Stimulated activated CD8-positive, alpha-beta memory T cell treated with anti-CD3 and anti-CD28 coated beads, Interleukin-15, amount 100 ng/mL, for 4 hours (primary cell): ENCODE measurements at places on chromosomes 5 and 9.

DNA sequence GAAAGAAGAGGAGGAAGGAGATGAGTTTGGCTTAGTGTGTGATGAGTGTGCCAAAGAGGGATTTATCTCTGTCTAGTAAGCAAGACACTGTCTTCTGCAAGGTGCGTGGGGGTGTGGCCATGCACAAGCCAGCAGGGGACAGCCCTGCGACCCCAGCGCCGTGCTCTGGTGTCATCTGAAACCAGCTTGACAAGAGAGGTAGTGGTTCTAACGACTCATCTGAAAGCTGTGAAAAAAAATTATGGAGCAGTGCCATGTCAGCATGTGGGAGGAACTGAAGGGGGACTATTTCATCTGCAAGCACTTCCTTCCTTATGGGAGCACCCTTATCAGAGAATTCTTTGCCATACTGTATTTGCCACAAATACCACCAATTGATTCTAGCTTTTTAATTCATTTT lies 398.6 kb downstream of the PSAT1 start:
- DNase-seq: no peak

- no peak for DNase-seq
Measured at GRCh38 chr5:172769616-172770373, 1.2 kb downstream of the DUSP1 start.

- no peak for DNase-seq
Measured at GRCh38 chr5:95827892-95828246, 5.3 kb upstream of the GLRX start.

GRCh38 chr5:118466418-118466817 lies 521.9 kb downstream of the DTWD2 start:
- no peak for DNase-seq

DNA sequence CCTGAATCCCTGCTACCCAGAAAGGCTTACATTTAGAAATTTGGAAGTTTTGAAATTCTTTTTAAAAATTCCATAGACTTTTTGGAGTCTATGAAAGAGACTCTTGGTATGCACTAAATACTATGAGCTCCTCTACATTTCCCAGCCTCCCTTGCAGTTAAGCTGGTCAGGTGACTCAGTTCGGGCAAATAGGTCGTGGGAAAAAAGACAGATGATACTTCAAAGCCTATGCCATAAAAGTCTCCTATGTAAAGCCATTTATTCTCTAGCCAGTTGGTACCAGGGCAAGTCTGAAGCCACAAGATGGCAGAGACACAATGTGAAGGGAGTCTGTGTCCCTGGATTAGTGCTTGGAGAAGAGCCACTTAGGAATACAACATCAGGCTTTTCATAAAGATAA lies 101.8 kb downstream of the BOD1 start:
- no peak for DNase-seq

DNA sequence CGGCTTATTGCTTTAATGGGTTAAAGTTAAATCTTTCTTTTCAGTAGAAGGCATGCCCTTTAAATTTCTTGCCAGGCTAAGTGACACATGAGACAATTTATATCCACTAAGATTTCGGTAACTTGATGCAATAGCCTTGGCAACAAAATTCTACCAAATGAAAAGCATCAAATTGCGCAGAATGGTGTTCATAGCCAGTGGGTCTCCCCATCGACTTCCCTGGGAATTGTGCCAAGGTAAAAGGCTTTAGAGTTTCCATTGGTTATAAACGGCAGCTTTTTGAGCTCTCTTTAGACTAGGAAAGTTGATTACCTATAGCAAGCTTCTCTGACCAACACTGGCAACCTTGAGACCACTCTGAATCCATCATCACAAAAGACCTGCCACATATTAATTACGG lies 358.4 kb downstream of the ARRDC3 start:
- no peak for DNase-seq

DNA sequence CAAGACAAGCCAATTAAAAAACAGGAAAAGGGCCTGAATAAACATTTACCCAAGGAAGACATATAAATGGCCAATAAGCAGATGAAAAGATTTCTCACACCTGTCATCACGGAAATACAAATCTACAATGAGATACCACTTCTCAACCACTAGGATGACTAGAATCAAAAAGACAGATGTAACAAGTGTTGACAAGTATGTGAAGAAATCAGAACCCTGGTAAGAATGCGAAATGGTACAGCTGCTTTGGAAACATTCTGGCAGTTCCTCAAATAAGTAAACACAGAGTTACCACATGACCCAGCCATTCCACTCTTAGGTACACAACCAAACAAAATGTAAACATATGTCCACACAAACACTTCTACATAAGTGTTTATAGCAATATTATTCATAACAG lies 32.5 kb downstream of the LEAP2 start:
- DNase-seq: no peak

GRCh38 chr9:121266906-121267650 lies 884 bp upstream of the GSN start:
- DNase-seq: no peak

GRCh38 chr5:122757285-122757684 lies 17.6 kb upstream of the SNX2 start:
- DNase-seq: no peak

DNA sequence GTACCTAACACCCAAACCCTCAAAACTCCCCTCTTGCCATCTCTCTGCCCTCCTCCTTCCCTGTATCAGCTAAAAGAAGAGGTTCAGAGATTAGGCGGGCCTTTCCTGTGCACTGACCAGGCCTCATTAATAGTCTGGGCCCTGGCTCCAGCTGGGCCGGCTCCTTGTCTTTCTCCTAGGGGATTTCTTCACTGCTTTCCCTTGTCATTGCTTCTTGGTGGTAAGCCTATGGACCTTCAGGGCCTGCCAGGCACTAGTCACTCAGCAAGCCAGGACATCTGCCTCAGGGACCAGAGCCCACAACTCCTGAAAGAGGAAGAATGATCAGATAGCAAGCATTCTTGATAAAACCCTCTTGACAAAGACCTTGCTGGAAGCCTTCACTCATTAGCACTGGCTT lies 50.9 kb downstream of the MRRF start:
- DNase-seq: no peak

DNA sequence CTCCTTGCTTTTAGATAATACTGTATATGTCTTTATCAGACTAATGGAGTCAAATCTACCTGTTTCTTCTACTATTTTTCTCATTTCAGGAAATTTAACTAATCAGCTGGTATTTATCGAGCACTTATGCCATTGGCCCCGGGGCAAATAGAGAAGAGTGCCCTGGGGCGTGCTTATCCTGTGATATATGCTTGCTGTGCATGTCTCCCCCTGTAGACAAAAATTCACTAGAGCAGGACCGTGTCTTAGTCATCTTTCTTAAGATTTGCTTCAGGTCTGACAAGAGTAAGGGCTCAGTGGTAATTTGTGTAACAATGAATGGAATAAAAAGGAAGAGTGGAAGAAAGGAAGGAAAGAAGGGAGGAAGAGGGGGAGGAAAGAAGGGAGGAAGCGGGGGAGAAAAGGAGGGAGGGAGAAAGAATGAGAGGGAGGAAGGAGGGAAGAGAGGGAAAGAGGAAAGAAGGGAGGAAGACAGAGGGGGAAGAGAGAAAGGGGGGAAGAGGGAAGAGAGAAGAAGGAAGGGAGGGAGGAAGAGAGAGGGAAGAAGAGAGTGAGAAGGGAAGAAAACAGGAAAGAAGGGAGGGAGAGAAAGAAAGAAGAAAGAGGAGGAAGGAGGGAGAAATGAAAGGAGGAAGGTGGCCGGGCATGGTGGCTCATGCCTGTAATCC lies 295.7 kb upstream of the PANK3 start:
- no peak for DNase-seq

GRCh38 chr9:133405508-133406438 lies 12.0 kb downstream of the REXO4 start:
- DNase-seq: no peak

- no peak for DNase-seq
Measured at GRCh38 chr5:66113160-66113559, 30.9 kb upstream of the SREK1 start.

DNA sequence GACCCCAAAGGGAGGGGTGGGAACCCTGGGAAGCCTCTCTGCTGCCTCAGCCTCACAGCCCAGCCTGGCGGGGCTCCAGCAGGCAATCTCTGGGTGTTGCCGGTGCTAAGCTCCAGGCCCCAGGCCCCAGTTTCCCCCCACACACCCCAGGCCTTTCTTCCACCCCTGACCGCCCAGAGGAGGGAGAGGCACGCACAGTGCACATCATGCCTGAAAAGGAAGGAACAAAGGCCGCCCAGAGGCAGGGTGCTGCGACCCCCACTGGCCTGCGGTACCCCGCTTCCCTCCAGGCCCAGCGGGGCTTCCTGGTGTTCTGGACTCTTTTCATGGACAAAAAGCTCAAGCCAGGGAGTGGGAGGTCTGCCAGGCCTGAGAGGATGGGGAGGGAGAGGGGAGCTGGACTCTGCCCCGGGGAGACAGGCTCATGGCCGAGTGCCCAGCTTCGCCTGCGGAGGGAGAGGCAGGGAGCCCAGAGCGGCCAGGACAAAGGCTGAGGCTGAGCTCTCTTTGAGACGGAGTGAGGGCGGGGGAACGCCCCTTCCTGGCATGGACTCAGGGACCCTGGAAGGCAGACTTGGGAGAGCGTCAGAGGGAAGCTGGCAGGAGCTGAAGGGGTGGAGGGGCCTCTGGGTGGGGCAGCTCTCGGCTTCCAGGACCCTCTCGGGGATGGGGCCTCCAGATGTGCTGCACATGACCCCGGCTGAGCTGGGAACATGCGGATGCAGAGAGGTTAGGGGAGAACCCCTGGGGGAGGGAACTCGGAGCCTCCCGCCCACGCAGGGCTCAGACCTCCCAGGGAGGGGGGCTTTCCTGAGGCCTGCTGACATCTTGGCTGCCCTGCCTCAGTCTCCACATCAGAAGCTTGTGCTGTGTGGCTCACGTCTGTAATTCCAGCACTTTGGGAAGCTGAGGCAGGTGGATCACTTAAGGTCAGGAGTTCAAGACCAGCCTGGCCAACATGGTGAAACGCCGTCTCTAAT lies 1.8 kb upstream of the ENTPD2 start:
- no peak for DNase-seq

DNA sequence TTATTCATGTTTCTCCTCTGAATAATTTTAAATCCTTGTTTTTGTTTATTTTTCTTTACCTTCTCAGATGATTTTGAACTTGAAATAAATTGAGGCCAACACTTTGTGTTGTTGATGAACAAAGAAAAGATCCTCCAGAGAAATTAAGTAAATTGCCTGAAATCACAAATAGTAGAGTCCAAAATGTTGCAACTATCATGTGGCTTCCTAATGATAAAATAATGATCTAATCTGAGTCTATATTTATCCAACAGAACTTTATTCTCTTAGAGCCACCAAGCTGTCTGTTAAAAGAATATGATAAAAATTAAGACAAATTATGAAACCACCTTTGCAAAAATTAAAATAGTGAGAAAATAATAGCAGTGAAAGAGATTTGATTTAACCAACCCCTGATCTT lies 132.2 kb upstream of the SPEF2 start:
- no peak for DNase-seq

DNA sequence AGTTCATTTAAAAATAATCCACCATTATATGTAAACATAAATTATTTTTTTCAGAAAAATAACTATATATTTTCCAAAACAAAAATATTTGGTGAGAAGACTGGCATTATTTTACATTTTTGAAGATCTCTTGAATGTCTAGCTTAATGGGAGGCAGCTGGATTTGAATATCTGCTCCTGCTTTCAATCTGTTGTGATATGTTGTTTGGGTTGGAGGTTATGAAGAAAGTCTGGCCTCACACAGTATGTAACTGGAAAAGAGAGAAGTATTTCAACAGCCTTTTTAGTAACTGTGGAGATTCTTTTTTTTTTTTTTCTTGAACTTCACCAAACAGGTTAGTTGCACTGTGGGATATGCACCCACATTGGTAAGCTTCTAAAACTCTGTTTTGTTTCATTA lies 84.7 kb upstream of the SLIT3 start:
- no peak for DNase-seq

- DNase-seq: no peak
Measured at GRCh38 chr9:124969401-124969800, 28.5 kb upstream of the GOLGA1 start.
